ENCODE measurements at places on chromosomes 2 and 18. TPM values are rescaled to one million over a fixed set of nuclear protein-coding genes. Genes with fewer than 3 reads are reported as not detected.

Gene IKZF2
- 4.4 TPM for total RNA-seq

GRCh38 chr2:168710754-168711467 is 91.5 kb upstream of the NOSTRIN start:
- no peak for DNase-seq

Gene CCDC85A
- total RNA-seq: 0.29 TPM

DNA sequence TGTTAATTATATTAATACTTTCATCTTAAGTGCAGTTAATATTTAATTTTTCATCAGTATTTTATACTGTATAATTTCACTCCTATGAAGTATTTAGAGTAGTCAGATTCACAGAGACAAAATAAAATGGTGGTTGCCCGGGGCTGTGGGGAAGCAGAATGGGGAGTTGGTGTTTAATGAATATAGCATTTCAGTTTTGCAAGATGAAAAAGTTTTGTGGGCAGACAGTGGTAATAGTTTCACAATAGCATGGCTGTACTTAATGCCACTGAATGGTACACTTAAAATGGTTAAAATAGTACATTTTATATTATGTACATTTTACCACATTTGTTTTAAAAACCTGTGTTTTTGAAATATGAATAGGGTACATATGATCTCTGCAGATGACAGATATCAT is 31.2 kb downstream of the CFAP221 start:
- DNase-seq: no peak

GRCh38 chr2:30096451-30096850 is 50.4 kb upstream of the YPEL5 start:
- no peak for DNase-seq

DNA sequence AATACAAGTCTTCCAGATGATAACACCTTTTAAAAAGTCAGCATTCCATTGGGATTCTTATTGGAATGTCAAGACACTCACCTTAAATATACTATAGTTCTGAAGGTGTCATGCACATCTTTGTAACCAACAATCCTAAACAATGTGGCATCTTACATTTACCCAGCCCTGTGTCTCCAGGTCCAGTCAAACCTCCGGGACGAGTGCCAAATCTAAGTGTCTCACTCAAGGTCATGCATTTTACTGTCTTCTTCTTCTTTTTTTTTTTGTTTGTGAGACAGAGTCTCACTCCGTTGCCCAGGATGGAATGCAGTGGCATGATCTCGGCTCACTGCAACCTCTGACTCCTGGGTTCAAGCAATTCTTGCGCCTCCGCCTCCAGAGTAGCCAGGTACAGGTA is 206.9 kb upstream of the FAM98A start:
- no peak for DNase-seq

- DNase-seq: no peak
These were observed 38.3 kb upstream of the RMDN2 start for GRCh38 chr2:37886745-37887144.

Data from kidney epithelial cell (primary cell).